ENCODE measurements at places on chromosomes 2 and 18.

DNA sequence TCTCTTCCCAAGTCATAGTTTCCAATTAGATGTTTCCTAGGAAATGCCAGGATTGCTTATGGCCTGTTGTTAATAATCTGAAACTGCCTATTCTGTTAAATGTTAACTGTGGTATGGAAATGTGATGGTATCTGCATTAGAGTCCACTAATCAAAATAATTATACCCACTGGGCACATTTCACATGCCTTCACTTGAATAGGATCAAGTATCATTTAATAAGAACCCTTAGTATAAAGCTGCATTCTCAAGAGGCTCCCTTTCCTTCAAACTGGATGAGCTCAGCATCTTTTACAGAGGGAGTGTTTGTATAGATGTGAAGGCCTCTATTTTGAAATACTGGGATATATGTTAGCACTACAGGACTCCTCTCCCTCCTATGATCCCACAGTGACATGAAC, 477.2 kb upstream of the VRK2 start:
- H3K4me3 ChIP-seq = no peak overlapping the region
- H3K4me1 ChIP-seq = no peaks in the 10 kb centered on the region
- no peaks in the 10 kb centered on the region for H3K36me3 ChIP-seq
- H3K27me3 ChIP-seq = no peaks in the 10 kb centered on the region
- no peak for DNase-seq
- no peak overlapping the region for H3K27ac ChIP-seq

DNA sequence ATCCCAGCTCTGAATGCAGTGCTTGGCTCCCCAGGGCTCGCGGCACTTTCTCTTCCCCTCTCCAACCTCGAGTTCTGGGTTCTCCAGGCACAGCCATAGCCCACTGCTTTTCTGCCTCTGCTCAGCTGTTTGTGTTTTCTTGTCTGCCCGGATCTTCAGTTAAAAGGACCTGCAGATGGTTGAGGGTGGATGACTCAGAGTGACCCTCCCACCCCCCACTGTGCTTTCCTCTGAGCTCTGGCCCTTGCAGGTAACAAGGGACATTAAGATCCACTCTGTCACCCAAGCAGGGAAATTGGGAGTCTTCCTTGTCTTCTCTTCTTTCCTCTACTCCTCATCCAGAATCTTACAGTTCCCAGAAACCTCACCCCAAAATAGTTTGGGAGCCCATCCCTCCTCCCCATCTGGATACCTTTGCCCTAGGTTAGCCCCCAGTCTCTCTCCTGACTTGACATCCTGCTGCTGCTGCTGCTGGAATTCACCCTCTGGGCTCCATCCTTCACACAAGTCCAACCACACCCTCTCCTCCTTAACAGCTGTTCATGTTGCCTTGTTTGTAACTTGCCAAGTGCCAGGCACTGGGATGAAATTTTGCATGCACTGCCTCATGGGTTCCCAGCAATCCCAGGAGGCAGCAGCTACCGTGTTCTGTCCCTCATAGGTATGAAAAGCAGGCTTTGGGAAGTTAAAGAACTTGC, 157.9 kb upstream of the TTC39C start:
- DNase-seq = no peak
- H3K27me3 ChIP-seq = no peaks in the 10 kb centered on the region
- no peak overlapping the region for H3K27ac ChIP-seq
- H3K4me1 ChIP-seq = no peaks in the 10 kb centered on the region
- H3K4me3 ChIP-seq = no peak overlapping the region

DNA sequence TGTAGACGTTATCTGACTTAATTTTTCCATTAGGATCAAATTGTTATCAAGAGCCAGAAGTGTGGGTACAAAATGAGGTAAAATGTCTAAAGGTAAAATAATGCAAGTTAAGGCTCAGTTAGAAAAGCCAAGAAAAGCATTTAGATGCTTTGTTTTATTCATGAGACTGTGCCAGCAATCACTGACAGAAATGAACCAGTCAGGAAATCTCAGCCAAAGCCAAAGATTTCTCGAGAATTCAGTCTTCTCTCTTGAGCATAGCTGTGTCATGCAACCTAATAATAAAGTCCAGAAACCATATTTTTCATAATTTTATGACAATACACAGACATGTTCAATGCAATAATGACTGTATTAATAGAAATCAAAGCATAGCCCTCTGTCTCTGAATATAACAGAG, 43.5 kb upstream of the ZNF397 start:
- H3K4me3 ChIP-seq = no peak overlapping the region
- DNase-seq = no peak
- no peaks in the 10 kb centered on the region for H3K27me3 ChIP-seq
- H3K4me1 ChIP-seq = no peaks in the 10 kb centered on the region
- H3K36me3 ChIP-seq = no peaks in the 10 kb centered on the region

DNA sequence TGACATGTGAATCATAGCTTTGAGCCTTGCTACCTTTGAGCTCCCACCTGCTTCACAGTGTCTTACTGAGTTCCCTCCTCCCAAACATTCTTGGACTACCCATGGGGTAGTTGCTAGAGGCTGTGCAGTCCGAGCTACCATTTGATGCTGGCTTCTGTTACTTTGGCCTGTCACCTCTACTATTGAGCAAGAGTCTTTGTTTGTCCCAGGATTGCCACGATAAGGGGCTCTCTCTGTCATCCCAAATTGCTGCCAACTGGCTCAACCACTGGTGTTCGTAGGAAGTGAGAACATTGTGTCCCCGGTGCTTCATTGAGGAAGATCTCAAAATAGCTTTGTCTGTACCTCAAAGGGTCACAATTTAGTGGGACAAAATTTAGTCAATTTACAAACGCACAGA, 59.1 kb upstream of the PAX8 start:
- H3K27me3 ChIP-seq = no peaks in the 10 kb centered on the region
- H3K4me1 ChIP-seq = no peaks in the 10 kb centered on the region
- no peaks in the 10 kb centered on the region for H3K36me3 ChIP-seq
- no peak for DNase-seq
- H3K4me3 ChIP-seq = no peak overlapping the region

- DNase-seq = no peak
- peak overlapping the region; percentile 98 for H3K27ac ChIP-seq
- H3K4me1 ChIP-seq = peaks cover 47% of the 10 kb centered on the region
- no peaks in the 10 kb centered on the region for H3K27me3 ChIP-seq
- no peaks in the 10 kb centered on the region for H3K36me3 ChIP-seq
- peak overlapping the region; percentile 73 for H3K4me3 ChIP-seq
These were observed 820 bp downstream of the TMBIM1 start for GRCh38 chr2:218291318-218292047.

DNA sequence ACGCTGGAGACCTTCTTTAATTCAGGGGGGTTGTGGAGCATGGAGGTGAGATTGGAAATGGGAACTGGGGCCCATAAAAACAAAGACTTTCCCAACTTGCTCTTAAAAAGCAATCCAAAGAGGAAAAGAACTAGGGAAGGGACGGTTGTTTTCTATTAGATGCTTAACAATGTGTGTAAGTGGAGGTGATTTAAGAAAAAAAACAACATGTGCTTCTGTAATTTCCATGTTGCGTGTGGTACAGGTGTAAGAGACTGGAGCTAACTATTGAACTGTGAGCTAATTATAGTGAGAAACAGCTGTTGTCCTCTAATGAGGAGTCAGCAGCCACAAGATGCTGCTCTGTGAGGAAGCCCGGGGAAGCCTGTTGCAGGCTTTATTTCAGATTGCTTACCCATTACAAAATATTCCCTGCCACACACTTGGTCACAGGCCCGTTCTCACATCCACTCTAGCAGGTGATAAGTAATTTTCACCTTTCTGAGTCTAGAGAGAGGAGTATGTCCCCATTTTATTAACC, 280.6 kb upstream of the PARD3B start:
- DNase-seq = no peak
- no peaks in the 10 kb centered on the region for H3K36me3 ChIP-seq
- no peak overlapping the region for H3K4me3 ChIP-seq
- H3K27ac ChIP-seq = no peak overlapping the region
- no peaks in the 10 kb centered on the region for H3K27me3 ChIP-seq
- H3K4me1 ChIP-seq = peaks cover 3% of the 10 kb centered on the region

- H3K27me3 ChIP-seq = no peaks in the 10 kb centered on the region
- no peaks in the 10 kb centered on the region for H3K4me1 ChIP-seq
- no peak overlapping the region for H3K27ac ChIP-seq
These were observed 1.9 kb upstream of the SH3BP4 start for GRCh38 chr2:234949762-234950434.

DNA sequence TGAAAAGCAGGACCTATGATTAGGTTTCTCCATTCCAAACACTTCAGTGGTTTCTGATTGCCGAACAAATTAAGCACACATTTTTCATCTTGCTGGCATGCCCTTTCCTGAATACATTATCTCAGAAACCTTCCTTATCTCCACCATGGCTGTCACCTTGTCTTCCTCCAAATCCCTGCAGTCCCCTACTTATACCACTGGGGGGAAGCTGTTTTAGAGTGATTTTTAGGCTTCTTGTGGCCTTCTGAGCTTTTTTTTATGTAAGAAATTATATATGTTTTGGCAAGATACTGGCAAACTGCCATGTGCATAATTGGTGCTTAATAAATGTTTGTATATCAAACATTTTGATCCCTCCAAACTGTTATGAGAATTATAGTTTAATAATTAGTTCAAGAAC, 229.2 kb downstream of the MYT1L start:
- DNase-seq = no peak
- H3K36me3 ChIP-seq = no peaks in the 10 kb centered on the region
- H3K4me1 ChIP-seq = no peaks in the 10 kb centered on the region
- no peaks in the 10 kb centered on the region for H3K27me3 ChIP-seq
- no peak overlapping the region for H3K27ac ChIP-seq

DNA sequence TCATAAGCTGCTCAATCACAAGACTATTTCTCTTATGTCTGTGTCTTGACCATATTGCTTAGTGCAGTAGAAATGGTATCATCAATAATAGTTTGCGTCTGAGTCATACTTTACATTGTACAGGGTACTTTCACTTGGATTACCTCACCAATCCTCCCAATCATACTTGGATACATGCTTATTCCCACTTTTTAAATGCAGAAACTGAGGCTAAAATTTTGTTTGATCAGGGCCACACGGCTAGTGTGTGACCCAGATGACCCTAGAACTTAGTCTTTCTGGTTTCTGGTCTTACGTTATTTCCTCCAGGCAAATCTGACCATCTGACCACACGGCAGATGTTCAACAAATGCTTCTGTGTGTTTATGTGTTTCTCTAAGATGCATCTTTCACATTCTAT, 23.8 kb upstream of the CCL20 start:
- no peak overlapping the region for H3K27ac ChIP-seq
- no peaks in the 10 kb centered on the region for H3K4me1 ChIP-seq
- H3K36me3 ChIP-seq = no peaks in the 10 kb centered on the region
- no peaks in the 10 kb centered on the region for H3K27me3 ChIP-seq

DNA sequence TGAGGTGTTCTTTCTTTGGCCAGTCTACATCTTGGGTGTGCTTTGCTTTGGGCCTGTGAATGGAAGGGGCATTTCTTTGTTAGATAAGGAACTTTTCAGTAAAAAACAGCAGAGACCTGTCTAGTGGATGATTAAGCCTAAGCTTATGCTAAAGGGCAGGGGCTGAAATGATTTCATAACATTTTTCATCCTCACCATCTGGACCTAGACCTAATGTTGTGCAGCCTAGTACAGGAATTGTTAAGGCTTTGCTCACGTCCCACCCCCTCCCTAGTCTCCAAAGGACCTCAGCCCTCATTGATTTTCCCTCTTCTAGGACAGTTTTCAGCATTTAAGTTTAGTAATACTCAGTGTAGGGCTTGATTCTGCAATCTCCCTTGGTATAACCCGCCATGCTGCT, 111.8 kb downstream of the PRKCE start:
- peaks cover 7% of the 10 kb centered on the region for H3K4me1 ChIP-seq
- DNase-seq = no peak
- no peak overlapping the region for H3K27ac ChIP-seq
- H3K27me3 ChIP-seq = no peaks in the 10 kb centered on the region
- H3K4me3 ChIP-seq = no peak overlapping the region
- no peaks in the 10 kb centered on the region for H3K36me3 ChIP-seq

DNA sequence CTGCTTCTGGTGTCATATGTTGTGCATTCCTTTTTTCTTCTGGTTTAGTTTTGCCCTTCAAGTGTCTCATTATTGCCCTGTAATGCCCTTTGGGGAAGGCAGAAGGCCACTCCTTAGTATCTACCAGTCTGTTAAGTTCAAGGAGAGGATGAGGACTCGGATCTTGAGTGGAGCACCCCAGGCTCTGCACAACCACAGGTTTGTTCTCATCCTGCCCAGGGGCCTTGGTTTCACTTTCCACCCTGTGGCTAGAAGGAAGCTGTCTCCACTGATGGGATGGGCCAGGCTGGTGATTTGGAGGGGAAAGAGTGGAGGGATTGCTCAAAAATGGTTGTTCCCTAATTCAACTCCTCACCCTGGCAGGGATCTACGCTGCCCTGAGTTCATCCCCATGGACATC, 30.2 kb upstream of the RAB11FIP5 start:
- no peaks in the 10 kb centered on the region for H3K4me1 ChIP-seq
- no peak overlapping the region for H3K27ac ChIP-seq
- no peaks in the 10 kb centered on the region for H3K27me3 ChIP-seq
- H3K36me3 ChIP-seq = no peaks in the 10 kb centered on the region

GRCh38 chr18:39523281-39523680, 1957.7 kb upstream of the CELF4 start:
- H3K4me3 ChIP-seq = no peak overlapping the region
- no peaks in the 10 kb centered on the region for H3K36me3 ChIP-seq
- no peaks in the 10 kb centered on the region for H3K4me1 ChIP-seq
- H3K27me3 ChIP-seq = no peaks in the 10 kb centered on the region
- DNase-seq = no peak

DNA sequence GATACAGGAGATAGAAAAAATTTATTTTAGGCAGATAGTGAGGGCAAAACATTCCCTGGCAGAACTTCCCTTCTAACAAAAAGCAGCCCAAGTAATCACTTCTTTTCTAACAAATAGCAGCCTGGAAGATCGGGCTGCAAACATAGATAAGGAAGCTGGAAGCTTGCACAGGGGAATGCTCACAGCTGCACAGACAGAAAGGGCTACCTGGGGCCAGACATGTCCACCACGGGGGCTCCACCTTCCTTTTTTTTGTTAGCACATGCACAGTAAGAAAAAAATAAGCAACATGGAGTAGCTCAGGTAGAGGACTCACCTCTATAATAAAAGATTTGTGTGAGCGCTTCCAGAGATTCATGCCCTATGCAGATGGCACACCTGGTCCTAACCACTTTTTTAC, 420.5 kb downstream of the PTH2R start:
- no peak overlapping the region for H3K27ac ChIP-seq
- DNase-seq = peak; percentile 3
- H3K4me3 ChIP-seq = no peak overlapping the region
- peaks cover 12% of the 10 kb centered on the region for H3K36me3 ChIP-seq

- H3K36me3 ChIP-seq = no peaks in the 10 kb centered on the region
- no peak overlapping the region for H3K27ac ChIP-seq
- DNase-seq = no peak
- no peaks in the 10 kb centered on the region for H3K4me1 ChIP-seq
- H3K27me3 ChIP-seq = no peaks in the 10 kb centered on the region
These were observed 68.8 kb upstream of the SERTAD2 start for GRCh38 chr2:64722291-64723044.

GRCh38 chr2:241793385-241793784, 15.6 kb upstream of the NEU4 start:
- H3K36me3 ChIP-seq = no peaks in the 10 kb centered on the region
- H3K27ac ChIP-seq = no peak overlapping the region
- no peak overlapping the region for H3K4me3 ChIP-seq
- no peaks in the 10 kb centered on the region for H3K4me1 ChIP-seq
- no peaks in the 10 kb centered on the region for H3K27me3 ChIP-seq

GRCh38 chr18:31413137-31413536, 34.4 kb upstream of the DSG3 start:
- no peaks in the 10 kb centered on the region for H3K36me3 ChIP-seq
- H3K27me3 ChIP-seq = no peaks in the 10 kb centered on the region
- no peak overlapping the region for H3K4me3 ChIP-seq

GRCh38 chr18:48955830-48956261, 5.1 kb upstream of the SMAD7 start:
- no peak overlapping the region for H3K4me3 ChIP-seq
- H3K4me1 ChIP-seq = no peaks in the 10 kb centered on the region
- H3K27ac ChIP-seq = peak overlapping the region; percentile 90
- no peaks in the 10 kb centered on the region for H3K36me3 ChIP-seq
